ENCODE measurements at places on chromosomes 13 and 19. TPM values are rescaled to one million over a fixed set of nuclear protein-coding genes. Genes with fewer than 3 reads are reported as not detected.

DNA sequence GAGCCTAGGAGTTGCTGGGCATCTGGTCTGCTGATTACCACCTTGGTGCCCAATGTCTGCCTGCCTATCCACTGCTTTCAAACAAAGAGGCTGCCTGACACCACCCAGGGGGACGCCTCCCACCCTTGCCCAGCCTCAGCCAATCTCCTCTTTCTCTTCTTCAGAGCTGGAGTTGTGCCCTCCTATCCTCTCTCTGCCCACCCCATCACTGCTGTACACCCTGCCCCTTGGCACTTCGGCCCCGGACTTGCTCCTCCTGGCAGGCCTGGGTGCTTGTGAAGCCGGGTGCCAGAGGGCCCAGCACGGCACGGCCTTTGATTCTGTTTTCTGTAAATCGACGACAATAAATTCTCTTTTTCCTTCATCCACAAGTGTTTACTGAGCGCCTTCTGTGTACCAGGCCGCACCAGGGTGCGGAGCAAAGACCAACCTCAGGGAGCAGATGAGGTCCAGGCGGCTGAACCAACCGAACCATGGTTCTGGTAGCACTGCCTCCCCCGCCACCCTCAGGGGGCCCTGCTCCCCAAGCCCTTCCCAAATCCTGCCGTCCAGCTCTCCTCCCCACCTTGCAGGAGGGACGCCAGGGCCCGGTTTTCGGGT lies 5.0 kb downstream of the RNF225 start:
- DNase-seq = peak; percentile 55

The DCAF15 gene
- polyA plus RNA-seq = 52.5 TPM

DNA sequence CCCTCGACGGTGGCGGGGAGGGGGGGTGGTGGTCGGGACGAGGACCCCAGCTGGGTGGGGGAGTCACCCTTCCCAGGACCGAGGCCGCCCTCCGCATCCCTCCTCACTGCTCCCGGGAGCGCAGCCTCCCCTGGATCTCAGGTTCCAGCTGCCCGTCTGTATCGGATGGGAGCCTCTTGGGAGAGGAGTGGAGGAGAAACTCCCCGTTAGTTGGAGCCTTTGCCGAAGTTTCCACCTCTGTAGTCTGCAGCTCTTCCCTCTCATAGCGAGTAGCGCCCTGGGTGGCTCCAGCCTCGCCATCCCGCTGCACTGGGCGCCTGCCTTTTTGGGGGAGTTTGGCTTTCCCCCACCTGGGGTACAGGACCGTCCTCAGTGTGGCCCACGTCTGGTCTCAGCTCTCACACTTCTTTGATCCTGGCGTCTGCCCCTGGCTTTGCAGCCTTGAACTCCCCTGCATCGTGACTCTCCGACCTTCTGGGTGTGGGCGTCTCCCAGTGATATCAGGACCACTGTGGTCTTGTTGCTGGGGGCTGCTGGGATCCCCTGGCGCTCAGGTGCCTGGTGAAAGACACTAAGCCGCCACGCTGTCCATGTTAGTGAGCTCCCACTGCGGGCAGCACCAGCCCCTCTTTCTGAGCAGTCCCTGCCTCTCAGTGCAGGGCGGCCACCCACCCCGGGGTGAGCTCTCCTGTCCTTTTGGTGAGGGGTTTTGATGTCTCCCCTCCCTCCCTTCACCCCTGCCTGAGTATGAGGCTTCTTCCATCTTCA lies 1.1 kb downstream of the CNOT3 start:
- DNase-seq = no peak

DNA sequence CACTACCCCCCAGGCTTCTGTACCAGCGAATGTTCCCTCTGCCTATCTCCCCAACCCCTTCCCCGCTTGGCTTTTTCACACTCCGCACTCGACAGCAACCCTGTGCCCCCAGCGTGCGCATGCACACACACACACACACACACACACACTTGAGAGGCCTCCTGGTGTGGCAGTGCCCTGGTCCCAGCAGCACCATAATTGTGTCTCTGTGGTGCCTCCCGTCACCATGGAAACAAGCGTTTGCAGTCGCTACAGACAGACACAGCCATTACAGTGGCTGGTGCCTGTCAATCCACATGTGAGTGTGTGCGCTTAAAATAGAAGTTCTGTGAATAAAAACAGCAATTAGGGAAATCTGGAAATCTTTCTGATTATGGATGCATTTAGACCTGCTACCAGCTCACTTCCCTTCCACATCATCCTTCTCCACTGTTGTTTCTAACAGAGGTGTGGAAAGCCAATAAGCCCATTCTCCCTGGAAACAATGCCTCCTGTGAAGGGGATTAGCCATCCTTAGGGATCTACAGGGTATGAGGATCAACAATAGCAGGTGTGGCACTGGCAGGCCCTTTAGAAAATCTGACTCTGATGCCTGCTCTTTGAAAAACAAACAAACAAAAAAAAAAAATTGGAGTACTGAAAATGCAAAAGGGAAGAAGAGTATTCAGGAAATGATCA lies 146.3 kb downstream of the DCLK1 start:
- peak; percentile 92 for DNase-seq

- peak; percentile 16 for DNase-seq
Measured at GRCh38 chr13:71156550-71156949, 710.5 kb downstream of the DACH1 start.

GRCh38 chr19:5035105-5035761 lies 66.3 kb downstream of the KDM4B start:
- no peak for DNase-seq

DNA sequence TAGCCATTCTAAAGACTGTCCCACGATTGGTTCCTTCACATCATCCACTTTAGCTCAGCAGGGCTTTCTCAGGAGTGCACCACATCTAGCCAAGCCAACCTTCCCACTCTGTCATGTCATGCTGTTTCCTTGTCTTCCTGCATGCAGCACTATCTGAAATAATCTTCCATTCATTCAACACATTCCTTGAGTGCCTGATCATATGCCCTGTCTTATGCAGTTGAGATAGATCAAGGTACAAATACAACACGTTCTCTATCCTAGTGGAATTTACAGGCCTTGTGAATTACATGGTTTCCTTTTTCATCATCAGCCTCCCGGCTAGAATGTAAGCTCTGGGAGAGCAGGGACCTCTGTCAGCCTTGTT lies 6.8 kb upstream of the MRPS31 start:
- no peak for DNase-seq

DNA sequence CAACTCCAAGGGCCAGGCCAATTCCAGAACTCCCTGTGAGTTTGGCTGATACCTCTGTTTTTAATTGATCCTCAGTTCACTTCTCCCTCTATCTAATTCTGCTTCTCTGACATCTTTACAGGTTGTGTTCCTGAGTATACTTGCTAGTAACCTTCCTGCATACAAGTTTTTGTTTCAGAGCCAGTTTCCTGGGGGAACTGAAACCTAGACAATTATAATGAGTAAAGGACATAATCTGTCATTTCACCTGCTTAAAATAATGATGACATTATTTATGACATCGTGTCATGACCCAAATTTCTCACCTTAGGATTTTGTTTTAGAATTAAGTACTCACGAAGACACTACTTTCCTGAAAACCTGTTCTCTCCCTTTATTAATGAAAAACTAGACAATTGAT lies 12.5 kb upstream of the MYCBP2 start:
- no peak for DNase-seq

DNA sequence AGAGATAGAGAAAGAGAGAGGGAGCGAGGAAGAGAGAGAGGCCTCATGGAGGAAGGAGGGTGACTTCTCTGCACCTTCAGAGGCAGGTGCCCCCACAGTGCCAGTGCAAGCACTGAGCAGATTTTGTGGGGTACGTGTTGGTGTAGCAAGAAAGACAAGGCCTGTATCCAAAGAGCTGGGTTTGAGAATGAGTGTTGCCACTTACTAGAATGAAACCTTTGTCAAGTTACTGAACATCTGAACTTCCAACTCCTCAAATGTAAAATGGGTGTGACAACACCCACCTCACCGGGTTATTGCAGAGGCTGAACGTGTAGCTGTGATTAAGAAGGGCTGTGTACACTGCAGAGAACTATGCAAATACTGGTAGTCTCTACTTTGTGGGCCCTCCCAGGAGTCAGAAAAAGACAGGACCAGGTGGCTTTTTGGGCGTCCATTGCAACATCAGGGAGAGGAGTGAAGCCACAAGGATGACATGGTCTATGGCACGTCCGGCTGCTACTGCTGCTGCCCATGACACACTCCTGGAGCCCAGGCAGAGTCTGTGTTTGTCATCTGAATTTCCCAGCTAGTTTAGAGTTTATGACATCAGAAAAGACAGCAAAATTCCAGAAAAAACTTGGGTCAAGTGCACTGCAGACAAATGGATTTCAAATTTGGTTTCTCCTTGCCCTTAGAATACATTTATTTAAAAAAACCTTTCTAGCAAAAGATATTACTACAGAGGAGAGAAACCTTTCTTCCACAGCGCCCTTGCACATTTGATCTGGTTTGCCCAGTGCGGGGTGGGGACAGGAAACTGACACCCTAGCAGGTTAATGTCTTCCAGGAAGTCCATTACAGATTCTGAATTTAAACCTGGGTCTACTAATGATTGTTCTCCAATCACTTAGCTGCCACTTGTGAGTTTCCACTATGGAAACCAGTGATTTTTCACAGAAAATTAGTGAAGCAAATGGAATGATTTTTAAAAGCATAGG lies 54.0 kb upstream of the ATP12A start:
- no peak for DNase-seq

DNA sequence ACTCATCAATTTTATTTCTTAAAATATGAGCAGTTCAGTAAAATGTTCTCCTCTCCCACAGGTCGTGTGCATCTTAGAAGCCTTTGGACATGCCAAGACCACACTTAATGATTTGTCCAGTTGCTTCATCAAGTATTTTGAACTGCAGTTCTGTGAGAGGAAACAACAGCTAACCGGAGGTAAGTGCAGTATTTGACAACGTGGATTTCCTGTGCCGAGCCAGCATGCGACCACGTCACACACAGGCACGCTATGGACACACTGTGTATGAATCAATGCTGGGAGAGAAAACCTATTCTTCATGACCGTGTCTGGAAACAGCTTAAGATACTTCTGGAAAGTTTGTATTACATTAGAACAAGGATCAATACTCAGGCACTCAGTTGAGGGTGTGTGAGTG lies 268.5 kb downstream of the MYO16 start:
- DNase-seq = no peak

The INSR gene
- 28.1 TPM for polyA plus RNA-seq

DNA sequence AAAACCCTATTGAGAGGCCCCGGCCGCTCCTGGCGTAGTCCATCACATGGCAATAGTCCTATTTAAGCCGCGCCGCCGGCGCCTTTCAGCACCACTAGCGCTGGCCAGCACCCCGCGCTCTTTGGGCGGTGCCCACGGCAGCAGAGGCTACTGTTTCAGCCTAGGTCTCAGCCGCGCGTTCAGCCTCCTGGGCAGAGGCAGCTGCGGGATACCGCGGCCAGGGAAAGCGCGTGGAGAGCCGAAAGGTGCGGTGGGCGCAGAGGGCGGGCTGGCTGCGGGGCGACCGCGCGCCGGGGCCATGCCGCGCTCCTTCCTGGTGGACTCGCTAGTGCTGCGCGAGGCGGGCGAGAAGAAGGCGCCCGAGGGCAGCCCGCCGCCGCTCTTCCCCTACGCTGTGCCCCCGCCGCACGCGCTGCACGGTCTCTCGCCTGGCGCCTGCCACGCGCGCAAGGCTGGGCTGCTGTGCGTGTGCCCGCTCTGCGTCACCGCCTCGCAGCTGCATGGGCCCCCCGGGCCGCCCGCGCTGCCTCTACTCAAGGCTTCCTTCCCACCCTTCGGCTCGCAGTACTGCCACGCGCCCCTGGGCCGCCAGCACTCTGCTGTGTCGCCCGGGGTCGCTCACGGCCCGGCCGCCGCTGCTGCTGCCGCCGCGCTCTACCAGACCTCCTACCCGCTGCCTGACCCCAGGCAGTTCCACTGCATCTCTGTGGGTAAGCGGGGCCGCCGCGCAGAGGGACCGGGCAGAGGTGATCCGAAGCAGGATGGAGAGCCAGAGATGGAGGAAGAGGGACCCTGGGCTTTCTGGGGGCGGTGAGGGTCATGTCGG lies at the start of gene GSX1:
Gene GSX1, plus strand, starts transcription at position 91 of the 826 bp plus-strand sequence. Its CDS starts 208 bp downstream, at position 299.
- peak; percentile 60 for DNase-seq
